Stimulated activated CD4-positive, alpha-beta T cell treated with anti-CD3 and anti-CD28 coated beads, Interleukin-12 subunit alpha, Interleukin-12 subunit beta, amount 100 ng/mL, for 48 hours (primary cell): ENCODE measurements at places on chromosomes 3 and 15.

- no peak for DNase-seq
These were observed 171.0 kb upstream of the RARB start for GRCh38 chr3:25257026-25257425.

GRCh38 chr3:37667335-37667734, 194.3 kb upstream of the CTDSPL start:
- no peak for DNase-seq

GRCh38 chr15:38878926-38879325, 314.3 kb upstream of the RASGRP1 start:
- DNase-seq, result no peak

DNA sequence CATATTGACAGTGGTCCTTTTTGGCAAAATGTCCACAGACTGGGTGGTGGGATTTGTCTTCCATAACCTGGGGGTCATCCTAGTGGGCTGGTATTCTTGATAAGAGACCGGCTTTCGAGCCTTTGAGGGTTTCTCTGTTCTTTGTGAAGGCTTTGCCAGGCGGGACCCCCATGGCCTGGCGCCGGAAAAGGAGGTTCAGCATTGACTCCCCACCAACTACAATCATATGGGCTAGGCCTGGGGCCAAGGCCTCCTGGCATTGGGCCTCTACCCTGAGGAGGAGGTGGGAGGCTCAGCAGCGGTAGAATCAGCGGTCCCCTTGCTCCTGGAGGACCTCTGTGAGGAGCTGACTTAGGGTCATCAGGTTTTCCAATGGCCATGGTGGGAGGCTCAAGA, 19.8 kb upstream of the HDAC11 start:
- no peak for DNase-seq

DNA sequence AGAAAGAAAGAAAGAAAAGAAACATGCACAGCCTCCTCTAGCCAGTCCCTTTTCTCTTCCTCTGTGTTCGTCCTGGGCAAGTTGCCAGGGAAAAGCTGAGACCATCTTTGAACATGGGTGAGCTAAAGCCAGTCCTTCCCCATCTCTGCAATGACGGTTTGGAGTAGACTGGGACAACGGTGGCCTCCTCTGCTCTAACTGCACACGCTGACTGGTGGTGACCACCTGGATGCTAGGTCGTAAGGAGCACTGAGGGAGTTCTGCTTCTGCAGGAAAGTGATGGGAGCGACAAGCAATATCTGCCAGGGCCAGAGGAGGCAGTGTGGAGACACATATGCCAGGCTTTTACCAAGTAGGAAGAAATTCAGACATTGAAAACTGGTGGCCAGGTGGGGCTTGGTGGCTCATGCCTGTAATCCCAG, 111.7 kb downstream of the NUP210 start:
- DNase-seq, result peak; percentile 8
